ENCODE measurements at places on chromosomes 5 and 9.

- no peak for DNase-seq
These were observed 16.5 kb downstream of the NEK6 start for GRCh38 chr9:124274226-124274625.

DNA sequence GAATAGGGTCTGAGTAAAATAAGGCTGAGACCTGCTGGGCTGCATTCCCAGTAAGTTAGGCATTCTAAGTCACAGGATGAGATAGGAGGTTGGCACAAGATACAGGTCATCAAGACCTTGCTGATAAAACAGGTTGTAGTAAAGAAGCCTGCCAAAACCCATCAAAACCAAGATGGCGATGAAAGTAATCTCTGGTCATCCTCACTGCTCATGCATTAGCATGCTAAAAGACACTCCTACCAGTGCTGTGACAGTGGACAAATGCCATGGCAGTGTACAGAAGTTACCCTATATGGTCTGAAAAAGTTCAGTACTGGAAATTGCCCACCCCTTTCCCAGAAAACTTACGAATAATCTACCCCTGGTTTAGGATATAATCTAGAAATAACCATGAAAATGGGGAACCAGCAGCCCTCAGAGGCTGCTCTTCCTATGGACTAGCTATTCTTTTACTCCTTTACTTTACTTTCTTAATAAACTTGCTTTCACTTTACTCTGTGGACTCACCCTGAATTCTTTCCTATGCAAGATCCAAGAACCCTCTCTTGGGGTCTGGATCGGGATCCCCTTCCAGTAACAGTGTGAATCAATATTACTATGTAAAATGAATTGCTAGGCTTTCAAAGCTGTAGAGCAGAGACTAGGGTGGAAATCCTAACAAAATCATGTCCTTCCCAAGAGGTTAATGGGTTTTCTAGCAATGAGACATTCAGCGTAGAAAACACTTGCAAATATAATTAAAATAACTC is 257.8 kb downstream of the KIAA0825 start:
- no peak for DNase-seq

- peak; percentile 9 for DNase-seq
These were observed 31.1 kb upstream of the ADAMTSL1 start for GRCh38 chr9:18442629-18443491.

- no peak for DNase-seq
These were observed 224.8 kb downstream of the MEF2C start for GRCh38 chr5:88657906-88658775.

GRCh38 chr5:113909782-113910181 is 396.3 kb downstream of the YTHDC2 start:
- no peak for DNase-seq

DNA sequence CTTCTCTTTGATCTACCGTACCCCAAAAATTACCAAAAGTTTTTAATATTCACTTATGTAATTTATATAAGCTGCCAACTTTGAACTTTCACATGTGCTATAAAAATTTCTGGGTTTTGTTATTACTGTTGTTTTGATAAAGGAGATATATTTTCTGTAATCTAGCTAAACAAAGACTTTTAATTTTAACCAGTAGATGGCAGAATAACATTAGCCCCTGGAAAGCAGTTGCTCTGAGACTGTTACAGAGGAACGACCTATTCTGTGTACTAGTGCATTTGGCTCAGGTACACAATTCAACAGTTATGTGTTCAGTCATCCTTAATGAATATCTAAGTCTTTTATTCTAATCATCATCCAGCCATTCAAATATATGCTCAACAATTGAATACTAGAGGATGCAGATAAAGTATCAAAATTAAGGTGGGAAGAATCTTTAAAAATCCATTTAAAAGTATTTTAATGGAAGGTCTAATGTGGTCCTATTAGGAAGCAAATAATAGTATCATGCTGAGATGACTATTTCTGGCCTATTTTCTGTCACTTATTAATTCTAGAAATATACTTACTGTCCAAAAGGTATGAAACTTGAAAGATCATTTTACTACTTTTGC is 8.6 kb downstream of the KLHL9 start:
- DNase-seq = no peak

DNA sequence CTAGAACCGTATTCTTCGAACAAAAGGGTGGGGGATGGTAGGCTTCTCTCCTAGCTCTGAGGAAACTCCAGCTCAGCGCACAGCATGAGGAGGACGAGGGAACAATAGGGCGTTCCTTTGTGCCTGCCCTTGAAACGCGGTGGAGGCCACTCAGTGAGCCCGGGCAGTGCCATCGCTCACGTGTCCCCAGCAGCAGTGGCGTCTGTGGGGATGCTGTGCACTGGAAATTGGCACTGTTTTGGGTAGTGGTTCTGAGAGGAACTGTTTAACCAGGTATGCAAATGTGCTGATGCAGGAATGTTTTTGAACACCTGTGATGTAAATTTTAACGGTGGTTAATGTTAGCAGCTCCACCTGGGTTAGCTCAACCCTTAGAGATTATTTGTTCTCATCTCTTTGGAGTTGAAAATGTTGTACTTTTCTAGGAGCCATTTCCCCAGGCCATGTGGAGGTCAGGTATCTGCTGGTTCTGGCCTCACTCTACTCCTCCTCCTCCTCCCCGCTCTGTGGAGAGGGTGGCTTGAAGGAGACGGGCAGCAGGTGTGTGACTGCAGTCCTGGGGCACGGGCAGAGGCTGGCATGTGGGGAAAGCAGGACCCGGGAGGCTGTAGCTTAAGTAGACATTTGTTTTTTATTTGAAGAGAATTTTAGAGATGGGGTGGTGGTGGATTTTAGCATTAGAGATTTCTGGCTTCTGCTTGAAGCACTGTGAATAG is 48.3 kb downstream of the EHMT1 start:
- no peak for DNase-seq

- no peak for DNase-seq
These were observed 76.1 kb upstream of the SH3PXD2B start for GRCh38 chr5:172530406-172530805.

Measured in stimulated activated CD4-positive, alpha-beta T cell treated with anti-CD3 and anti-CD28 coated beads, Interleukin-15, amount 100 ng/mL, for 48 hours (primary cell).